H9 (cell line): ENCODE measurements at places on chromosomes 7 and 10.

DNA sequence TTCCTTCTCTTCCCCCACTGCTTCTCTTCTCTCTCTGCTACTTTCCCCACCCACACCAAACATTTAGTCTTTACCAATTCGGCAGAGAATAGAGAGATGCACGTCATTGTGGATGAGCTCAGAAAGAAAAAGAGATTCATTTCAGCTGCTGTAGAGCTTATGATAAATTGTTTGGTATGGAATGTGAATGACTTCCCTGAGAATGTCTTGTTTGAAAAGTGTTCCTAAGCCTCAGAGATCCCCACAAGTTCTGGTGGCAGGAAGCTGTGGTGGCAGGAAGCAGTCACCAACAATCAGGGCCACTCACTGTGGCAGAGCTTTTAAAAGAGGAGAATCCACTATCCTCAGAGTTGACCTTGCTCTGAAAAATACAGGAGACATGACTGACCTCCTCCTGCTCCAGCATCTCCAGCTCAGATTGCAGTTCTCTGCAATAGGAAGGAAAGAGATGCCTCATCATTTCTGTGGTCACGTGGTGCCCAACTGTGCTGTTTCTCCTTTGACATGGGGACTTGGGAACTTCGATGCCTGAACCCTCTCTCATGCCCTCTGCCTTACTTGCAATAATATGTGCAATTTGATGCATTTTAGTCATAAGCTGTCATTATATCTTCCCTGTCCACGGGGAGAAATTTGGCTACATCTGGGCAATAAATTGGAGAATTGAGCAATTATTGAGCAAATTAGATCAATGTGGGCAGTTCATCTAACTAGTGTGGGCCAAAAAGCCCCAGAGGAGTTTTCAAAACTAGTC, 76.5 kb downstream of the BMPER start:
- DNase-seq, result no peak

GRCh38 chr7:15802425-15802824, 115.9 kb upstream of the MEOX2 start:
- DNase-seq, result no peak

GRCh38 chr7:155996718-155997280, 184.5 kb upstream of the SHH start:
- no peak for DNase-seq

- DNase-seq, result no peak
Measured at GRCh38 chr7:91295576-91295975, 31.3 kb downstream of the FZD1 start.

- no peak for DNase-seq
Measured at GRCh38 chr7:46522354-46522906, 601.4 kb upstream of the IGFBP3 start.

DNA sequence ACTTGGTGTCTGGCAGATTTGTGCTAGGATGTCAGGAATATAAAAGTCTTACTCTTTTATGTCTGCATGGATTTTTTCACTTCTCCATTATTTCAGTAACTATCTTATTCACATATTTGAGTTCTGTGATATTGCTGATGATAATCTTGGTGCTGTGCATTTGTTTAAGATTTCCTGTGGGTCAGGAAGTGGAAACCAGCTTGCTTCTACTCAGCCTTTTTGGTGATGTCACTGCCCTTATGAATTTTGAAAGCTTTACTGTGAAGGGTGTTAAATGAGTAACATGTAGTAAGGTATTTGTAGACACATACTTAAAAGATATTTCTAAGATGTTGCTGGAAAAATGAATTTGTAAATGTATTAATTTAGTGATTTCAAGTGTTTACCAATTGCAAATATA, 69.5 kb upstream of the VOPP1 start:
- no peak for DNase-seq

DNA sequence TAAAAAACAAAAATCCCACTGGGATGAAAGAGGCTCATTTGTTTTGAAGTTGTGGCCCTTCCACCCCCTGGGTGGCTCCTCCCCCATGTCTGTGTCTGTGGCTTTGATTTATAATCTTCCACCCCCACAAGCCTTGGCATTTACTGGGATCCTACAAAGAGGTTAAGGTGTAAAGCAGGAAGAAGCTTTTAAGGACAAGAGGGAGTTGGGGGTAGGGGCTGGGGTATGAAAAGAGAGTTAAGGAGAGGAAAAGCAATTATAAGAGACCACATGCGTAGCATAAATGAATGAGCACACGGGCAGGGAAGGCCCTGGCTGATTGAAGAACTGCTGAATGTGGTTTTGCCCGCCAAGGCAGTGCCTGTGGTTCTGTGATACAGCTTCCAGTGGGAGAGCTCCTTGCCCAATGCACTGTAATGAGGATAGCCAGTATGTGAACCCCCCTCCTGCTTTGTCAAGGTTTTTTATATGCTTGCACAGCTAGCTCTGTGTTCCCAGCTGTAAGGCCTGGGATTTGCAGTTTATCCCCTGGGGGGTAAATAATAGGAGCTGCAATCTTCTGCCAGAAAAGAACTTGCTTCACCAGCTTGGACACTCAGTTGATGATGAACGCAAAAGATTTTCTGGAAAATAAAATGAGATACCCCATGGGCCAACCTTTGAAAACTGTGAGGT, 34.7 kb upstream of the KMT2E start:
- DNase-seq, result peak; percentile 43

GRCh38 chr7:124701955-124702354, 63.6 kb downstream of the GPR37 start:
- DNase-seq, result no peak

GRCh38 chr10:107341281-107341680, 176.8 kb upstream of the SORCS1 start:
- DNase-seq, result no peak

DNA sequence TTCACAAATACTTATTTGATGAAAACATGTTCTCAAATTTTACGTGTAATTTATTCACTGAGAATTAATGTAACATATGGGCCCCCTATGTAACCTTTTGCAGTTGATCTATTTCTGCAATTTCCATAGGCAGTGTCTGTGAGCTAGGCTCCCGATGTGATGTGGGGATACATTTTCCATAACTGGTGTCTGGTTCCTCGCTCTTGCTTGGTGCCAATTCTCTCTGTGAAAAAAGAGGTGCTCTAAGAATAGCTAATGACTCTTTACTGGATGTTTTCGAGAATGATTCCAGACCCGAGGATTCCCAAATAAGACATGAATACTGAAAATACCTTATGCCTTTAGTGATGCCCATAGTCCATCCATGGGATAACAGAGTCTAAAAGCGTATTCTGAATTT, 286.7 kb upstream of the FZD8 start:
- DNase-seq, result no peak

DNA sequence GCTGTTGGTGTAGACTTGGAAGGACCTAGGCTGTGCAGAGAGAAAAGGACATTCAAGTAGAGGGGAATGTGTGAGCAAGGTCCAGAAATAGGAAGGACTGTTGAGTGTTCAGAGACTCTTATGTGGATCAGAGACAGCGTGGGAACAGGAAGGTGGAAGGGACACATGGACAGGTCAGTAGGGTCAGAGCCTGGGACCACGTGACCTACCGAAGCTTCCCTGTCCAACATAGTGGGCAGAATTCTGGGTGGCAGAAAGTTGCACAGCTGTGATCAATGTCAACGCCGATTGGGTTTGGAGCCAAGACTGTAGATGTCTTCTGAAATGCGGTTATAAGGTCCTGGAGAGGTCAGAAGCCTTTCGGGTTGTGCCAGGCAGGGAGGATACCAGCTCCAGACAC, 195.9 kb upstream of the MKI67 start:
- DNase-seq, result no peak

DNA sequence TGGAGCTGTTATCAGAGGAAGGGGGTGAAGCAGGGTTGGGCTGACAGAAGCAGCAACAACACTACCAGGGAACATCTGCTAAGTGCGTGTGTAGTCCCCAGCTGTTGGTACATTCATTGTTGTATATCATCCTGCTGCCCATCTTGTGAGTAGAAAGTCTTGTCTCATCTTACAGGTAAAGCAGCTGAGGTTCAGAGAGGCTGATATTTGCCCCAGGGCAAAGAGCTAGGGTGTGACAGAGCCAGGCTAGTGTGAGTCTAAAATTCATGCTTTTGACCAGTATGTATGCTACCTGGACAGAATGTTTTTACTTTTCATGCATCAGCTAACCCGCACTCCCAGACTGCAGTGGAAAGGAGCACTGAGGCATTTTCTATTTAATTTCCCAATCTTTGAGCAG, 221.6 kb downstream of the STK31 start:
- DNase-seq, result no peak

- DNase-seq, result no peak
Measured at GRCh38 chr10:15265056-15265455, 96.6 kb upstream of the NMT2 start.
